ENCODE measurements at places on chromosomes 6 and 20.

DNA sequence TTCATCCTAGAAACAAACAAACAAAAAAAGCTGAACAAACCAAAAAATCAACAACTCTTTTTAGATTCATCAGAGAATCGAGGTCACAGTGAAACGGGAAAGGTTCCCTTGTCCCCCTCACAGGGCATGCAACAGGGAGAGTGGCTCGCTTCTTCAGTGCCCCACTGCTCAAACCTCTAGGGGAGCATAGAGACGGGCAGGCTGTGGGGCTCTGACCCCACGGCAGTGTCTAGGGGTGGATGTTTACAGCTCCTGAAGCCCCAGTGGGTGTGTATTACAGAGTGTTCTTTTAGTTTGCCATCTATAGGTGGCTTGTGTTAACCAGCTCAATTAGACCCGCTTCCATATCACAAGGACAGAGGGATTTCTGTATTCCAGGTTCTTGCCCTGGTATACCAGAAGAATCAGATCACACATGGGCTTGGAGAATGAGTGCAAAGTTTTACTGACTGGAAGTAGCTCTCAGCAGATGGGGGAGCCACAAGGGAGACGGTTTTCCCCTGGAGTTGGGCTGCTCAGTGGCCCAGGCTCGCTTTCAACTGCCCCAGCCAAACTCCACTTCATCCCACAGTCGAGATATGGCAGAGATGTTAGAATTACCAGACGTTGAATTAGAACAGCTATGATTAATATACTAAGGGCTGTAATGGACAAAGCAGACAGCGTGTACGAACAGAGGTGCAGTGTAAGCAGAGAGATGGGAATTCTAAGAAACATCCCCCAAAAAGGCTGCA, 192.6 kb upstream of the CST7 start:
- no peak for DNase-seq

DNA sequence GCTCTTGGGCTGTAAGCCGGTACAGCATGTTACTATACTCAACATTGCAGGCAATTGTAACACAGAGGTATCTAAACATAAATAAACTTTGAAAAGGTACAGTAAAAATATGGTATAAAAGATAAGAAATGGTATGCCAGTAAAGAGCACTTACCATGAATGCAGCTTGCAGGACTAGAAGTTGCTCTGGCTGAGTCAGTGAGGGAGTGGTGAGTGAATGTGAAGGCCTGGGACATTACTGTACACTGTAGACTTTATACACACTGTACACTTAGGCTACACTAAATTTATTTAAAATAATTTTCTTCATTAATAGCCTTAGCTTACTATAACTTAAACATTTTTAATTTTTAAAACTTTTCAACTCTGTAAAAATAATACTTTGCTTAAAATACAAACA, 37.8 kb upstream of the ANKEF1 start:
- DNase-seq: no peak

DNA sequence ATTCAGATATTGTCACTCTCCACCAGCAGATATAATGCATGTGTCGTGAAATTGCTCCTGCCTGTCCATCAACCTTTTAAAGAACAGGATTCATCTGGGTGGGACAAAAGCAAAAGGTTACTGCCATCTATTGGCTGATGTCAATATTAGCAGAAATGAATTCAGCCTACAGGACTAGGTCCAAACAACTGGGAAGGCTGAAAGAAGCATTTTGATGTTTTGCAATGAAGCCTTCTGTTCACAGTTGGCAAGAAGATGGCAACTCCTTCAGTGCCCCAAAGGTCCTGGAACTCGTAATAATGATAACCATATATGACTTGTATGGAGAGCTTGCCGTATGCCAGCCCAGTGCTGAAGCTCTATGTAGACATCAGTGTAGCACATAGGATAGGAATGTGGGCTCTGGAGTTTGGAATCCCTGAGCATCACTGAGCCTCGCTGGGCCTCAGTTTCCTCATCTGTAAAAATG, 7.5 kb downstream of the BCAS1 start:
- no peak for DNase-seq

- DNase-seq: no peak
Measured at GRCh38 chr6:40426346-40427066, 160.7 kb downstream of the LRFN2 start.

GRCh38 chr6:110493253-110493800, 16.9 kb upstream of the SLC22A16 start:
- DNase-seq: no peak

- DNase-seq: no peak
Measured at GRCh38 chr6:12892151-12892550, 175.6 kb downstream of the PHACTR1 start.

GRCh38 chr6:168358842-168359420, 39.4 kb upstream of the DACT2 start:
- no peak for DNase-seq

DNA sequence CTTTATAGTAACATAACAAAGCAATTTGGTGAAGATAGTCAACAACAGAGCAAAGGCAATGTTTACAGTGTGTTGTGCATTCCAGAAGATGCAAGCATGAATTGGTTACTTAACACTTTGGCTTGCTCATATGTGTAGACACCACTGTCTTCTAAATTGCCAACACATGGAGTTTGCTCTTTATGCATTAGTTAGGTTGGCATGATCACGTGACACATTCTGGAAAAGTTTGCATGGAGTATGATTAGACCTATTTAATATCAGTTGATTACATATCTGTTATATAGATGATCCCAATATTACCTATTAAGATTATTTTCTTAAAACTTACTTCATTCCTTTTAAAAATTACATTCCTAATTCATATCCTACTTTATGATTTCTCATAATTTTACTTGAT, 197.6 kb downstream of the RIMS1 start:
- DNase-seq: no peak
